Activated CD4-positive, alpha-beta T cell treated with anti-CD3 and anti-CD28 coated beads, Interleukin-2, amount 50 U/mL, for 1 hour (primary cell): ENCODE measurements at places on chromosomes 4 and X.

- no peak for DNase-seq
Observed at GRCh38 chr4:36997727-36998126, 246.8 kb upstream of the NWD2 start.

GRCh38 chr4:4871242-4871572 is 11.7 kb downstream of the MSX1 start:
- DNase-seq: no peak

GRCh38 chr4:11355226-11355625 is 73.5 kb downstream of the HS3ST1 start:
- DNase-seq: no peak

GRCh38 chr4:17316566-17316965 is 195.3 kb downstream of the QDPR start:
- no peak for DNase-seq

GRCh38 chrX:38061335-38061734 is 55.0 kb downstream of the SYTL5 start:
- no peak for DNase-seq

GRCh38 chr4:86973668-86974067 is 38.9 kb downstream of the AFF1 start:
- DNase-seq: no peak
